ENCODE measurements at places on chromosomes 2 and 18.

- peak; percentile 11 for DNase-seq
Observed at GRCh38 chr2:70946832-70947442, 11.2 kb downstream of the ATP6V1B1 start.

GRCh38 chr2:196171946-196172345, 568 bp upstream of the STK17B start:
- no peak for DNase-seq

GRCh38 chr2:74223941-74224770, 25.7 kb downstream of the MTHFD2 start:
- DNase-seq: no peak

- no peak for DNase-seq
Observed at GRCh38 chr2:45575881-45576280, 35.2 kb downstream of the SRBD1 start.

DNA sequence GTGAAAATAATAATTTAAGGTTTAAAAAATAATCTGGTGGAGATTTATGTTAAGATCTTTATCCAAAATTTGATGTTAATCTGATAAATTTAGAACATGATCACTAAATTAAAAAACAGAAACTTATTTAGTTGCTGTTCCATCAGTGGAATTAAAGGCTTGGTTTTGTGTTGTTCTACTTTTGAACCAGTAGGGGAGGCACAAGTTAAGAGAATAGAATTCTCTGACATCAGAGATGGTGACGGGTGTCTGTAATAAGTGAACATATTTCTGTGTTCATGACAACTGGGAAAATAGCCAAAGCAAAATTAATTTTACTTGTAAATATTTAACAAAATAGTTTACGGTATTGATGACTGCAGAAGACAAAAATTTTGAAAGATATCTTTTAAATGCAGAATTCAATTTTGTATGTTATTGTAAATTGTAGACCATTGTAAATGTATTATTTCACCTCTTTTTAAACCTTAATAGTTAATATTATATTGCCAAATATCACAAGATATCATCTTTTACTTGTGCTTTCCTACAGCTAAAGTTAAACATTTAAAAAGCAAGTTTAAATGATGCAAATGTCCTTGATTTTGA, 106.0 kb downstream of the UBR3 start:
- DNase-seq: no peak

GRCh38 chr2:234377761-234378391, 119.0 kb downstream of the ARL4C start:
- no peak for DNase-seq

DNA sequence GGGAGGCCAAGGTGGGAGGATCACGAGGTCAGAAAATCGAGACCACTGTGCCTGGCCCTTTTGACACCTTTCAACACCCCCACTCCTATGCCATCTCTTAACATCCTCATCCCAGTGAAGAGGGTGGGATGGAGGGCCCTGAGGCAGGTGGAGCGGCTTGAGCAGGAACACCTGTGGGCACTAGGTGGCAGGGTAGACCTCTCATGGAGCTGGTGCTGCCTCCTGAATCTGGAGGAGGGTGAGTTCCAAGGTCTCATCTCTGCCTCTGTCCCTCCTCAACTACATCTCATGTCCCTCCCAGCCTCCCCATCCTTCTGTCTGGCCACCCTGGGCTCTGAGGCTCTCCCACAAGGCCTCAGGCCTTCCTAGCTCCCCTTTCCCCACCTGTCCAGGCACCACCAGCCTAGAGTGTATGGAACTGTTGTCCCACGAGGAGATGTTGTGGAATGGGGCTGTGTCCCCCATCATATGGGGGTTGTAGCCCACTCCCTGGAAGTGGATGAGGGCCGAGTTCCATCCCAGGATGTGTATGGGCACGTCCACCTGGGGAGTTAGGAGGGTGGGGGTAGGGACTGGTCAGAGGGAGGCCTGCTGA, 17.0 kb upstream of the CRYBA2 start:
- no peak for DNase-seq

DNA sequence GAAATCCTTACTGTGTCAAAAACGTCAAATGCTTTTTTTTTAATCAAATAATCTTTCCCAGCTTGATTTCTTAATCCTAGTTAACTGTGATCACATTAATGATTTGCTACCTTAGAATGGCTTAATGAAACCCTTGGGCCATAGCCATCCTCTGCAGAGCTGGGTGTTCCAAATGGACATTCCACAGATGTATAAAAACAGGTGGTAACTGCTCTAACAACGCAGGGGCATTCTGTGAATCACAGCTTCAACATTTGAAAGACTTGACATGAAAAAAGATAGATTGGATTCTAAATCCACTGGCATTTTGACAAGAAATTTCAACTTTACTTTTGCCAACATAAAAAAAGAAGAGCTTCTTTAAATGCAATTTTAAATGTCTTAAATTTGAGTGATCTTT, 69.8 kb upstream of the RASGRP3 start:
- no peak for DNase-seq

GRCh38 chr2:38462121-38462661, 85.1 kb upstream of the ATL2 start:
- DNase-seq: no peak

DNA sequence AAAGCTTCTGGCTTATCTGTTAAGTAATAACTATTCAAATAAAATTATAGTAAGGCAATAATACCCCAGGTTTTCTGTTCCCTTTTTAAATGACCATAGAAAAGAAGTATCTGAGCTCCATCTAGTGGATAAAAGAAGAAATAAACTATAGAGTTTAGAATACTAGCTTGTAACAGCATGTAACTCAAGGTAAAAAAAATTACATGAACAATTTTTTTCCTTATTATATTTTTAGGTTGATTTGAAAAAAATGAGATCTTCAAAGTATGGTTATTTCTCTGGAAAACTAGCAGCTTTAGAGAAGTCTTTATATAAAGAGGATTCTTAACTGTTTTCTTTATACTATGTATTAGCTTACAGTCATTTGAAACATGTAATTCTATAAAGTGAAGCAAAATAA, 58.1 kb downstream of the NCKAP1 start:
- no peak for DNase-seq

DNA sequence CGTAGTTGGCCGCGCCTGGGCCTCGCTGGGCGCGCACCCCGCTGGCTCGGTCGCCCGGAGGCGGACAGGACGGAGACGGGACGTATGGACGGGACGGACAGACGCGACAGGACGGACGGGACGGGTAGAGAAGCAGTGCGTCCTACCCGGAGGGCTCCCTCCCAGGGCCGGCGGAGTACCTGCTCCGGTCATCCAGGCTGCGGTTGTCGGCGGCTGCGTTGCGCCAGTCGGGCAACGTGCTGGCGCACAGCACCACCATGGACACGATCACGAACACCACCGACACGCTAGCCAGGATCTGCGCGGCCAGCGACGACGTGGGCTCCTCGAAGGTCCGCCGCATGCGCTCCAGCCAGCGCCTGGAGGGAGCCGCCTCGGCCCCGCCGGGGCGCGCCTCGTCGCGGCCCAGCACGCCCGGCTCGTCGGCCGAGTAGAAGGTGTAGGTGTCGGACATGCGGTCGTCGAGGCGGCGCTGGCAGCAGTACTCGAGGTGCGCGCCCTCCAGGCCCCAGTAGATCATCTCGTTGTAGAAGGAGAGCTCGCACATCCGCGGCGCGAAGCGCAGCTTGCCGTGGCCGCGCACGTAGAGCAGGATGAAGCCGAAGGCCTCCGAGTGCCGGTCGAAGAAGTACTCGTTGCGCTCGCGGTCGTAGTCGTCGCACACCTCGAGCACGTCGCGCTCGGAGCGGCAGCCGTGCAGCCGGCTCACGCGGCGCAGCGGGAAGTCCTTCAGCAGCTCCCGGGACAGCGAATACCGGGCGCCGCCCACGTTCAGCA, 903 bp downstream of the KCNG3 start:
- DNase-seq: no peak

GRCh38 chr2:34104601-34105000, 505.5 kb upstream of the FAM98A start:
- no peak for DNase-seq

DNA sequence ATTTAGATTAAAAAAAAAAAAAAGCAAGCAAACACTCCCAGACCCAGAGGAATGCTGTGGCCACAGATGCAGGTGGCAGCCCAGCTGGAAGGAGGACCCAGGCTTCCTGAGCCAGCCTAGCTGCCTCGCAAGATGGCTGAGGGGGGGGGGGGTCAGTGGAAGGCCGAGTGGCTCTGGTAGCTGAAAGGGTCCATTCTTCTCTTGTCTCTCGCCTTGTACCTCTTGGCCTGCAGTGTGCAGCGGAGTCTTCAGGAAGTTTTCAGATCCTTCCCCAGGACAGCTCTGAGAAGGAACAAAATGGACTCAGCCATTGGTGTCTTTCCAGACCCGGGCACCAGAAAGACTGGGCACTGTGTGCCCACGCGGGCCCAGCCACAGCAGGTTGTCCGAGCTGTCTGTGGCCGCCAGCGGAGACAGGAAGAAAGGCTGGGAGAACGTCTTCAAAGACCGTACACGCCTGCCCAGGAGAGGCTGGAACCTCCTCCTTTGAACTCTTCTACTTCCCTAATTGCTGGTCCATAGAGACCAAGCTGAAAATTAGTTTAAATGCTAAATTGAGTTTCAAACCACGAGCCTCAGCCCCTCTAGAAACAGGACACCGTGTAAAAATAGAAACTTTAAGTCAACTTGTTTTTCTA, 21.3 kb downstream of the APCDD1 start:
- DNase-seq: no peak

DNA sequence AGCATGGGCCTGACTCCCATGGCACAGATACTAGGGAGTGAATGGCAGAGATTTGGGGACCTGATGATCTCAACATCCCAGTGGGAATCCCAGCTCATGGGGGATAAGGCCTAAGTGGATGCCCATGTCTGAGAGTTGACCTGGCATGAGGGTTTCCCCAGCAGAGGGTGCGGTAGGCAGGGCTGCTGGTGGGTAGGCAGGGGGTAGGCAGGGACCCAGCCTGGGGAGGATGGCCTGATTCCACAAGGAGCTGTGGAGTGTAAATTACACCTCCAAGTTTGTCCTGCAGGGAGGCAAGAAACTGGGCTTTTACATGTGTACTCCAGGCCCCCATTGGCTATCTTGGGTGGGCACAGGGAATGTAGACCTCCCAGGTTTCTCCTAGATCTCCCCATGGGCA, 46.9 kb downstream of the INPP5D start:
- DNase-seq: no peak

DNA sequence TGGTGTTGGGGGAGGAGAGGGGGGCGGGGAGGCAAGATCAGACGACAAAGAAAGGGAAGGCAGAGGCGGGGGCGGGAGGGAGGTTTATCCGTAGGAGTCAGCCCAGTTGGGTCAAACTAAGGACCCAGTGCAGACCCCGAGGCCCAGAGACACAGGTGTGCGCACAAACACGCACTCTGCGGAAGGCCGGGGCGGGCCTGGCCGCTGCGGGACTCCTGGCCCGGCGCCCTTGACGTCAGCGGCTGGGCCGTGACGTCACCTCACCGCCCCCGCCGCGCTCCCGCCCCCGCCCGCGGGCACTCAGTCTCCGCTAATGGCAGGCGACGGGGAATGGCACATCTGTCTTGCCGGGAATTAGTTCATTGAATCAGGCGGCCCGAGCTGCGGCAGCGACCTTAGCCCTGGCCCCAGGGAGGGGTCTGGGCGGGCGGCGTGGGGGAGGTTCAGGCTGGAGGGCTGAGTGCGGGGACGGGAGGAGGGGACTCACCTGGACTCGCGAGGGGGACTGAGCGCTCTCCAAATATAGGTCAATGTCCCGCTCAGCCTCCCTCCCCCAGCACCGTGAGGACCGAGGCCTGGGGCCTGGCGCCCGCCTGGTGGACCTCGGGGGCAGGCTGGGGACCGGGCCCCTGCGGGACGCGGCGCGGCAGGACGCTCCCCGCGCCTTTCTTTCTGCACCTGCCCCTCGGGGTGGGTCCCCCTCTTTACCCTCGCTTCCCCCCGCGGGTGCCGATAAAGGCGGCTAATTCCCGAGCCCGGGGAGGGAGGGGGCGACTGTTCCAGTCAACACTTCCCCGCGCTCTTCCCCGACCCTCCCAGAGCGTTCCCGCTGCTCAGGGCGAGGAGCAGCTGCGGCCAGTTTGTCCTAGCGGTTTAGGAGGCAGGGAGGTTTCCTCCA, 15.5 kb upstream of the ECEL1 start:
- DNase-seq: no peak

DNA sequence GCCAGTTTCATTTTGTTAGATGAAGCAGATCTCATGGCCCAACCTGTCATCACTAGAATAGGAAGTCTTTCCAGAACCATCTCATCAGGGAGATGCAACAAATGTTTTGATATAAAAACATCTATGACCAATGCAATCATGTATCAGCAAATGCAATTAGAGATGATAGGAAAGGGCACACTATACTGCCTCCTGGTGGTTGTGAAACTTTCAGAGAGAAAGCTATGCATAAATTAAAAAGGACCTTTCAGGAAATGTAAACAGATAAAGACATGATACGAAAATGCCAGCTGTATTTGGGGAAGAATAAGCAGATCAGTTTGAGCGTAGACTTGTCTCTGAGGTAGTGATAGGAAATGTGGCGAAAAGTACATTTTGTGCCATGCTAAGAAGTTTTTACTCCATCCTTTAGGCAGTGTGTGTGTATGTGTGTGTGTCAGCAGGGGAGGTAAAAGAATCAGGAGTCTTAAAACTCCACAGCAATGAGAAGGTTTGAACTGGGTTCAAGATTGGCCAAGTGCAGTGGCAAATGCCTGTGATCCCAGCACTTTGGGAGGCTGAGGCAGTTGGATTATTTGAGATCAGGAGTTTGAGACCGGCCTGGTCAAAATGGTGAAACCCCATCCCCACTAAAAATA, 479.3 kb downstream of the CPS1 start:
- no peak for DNase-seq

- DNase-seq: peak; percentile 65
Observed at GRCh38 chr18:69935319-69936190, 12.1 kb downstream of the CD226 start.

DNA sequence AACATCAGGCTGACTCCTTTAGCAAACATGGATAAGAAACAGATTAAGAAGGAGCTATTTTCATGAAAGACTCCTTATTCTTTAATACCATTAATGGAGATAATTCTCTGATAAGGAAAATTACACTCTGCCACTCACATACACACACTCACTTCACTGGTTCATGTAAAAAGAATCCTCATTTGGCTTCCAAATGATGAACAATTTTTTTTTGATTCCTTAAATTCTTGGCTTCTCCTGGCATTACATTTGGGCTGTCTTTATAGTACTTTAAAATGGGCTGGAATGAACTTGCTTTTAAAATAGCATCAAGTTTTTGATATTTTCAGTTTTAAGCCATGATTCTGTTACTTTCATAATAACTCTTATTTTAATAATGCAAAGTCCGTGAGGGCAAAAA, 328.6 kb downstream of the SLC8A1 start:
- DNase-seq: no peak

GRCh38 chr18:39653221-39653620, 2087.6 kb upstream of the CELF4 start:
- no peak for DNase-seq

DNA sequence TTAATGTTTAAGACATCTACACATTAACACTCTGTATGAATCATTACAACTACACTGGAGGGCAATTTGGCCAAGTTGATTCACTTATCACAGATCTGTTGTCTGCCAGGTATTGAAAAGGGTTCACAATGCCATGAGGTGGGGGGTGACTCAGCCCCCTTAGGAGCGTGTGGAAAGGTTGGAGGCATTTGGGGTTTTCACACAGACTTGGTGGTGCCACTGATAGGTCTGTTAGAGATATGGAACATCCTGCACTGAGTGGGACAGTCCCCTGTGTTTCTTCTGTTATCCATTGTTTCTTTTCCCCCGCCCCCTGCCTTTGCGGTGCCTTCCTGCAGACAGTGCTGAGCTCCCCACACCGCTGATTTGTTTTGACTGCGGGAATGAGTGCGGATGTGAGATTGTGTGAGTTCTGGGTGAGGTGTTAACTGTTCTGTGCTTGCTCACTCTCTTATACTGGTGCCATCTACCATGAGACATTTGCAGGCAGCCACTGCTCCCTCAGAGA, 9.3 kb upstream of the TSN start:
- no peak for DNase-seq

GRCh38 chr2:157789933-157790511, 86.1 kb downstream of the ACVR1 start:
- no peak for DNase-seq
